ENCODE measurements at places on chromosomes 6 and 20. TPM values are rescaled to one million over a fixed set of nuclear protein-coding genes. Genes with fewer than 3 reads are reported as not detected.

The ZSCAN16 gene
- 11.0 TPM for polyA plus RNA-seq

The ZBP1 gene
- polyA plus RNA-seq: not detected

The KCNK16 gene
- not detected for polyA plus RNA-seq

The FOXC1 gene
- polyA plus RNA-seq: 74.6 TPM

The MOCS1 gene
- polyA plus RNA-seq: 12.6 TPM

The RIPPLY2 gene
- not detected for polyA plus RNA-seq

The DPPA5 gene
- polyA plus RNA-seq: not detected

The FIG4 gene
- 25.6 TPM for polyA plus RNA-seq

The LZTS3 gene
- polyA plus RNA-seq: 21.5 TPM

The MAP3K5 gene
- polyA plus RNA-seq: 5.6 TPM

DNA sequence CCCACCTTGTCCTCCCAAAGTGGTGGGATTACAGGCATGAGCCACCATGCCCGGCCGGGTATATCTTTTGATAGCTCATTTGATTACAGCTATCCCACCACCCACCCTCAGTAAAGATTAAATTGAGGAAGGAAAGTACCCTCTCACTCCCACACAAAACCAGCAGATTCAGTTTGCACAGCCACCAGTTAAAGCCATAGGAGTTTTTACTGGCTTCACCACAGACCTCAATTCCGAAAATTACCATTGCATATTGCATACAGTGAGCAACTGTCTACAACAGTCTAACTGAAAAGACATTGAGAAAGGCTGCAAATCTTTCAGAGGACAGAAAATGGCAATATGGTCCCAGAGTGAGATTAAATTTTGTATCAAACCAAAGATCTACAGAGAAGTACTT lies 34.9 kb downstream of the ESF1 start:
- no peak for DNase-seq

DNA sequence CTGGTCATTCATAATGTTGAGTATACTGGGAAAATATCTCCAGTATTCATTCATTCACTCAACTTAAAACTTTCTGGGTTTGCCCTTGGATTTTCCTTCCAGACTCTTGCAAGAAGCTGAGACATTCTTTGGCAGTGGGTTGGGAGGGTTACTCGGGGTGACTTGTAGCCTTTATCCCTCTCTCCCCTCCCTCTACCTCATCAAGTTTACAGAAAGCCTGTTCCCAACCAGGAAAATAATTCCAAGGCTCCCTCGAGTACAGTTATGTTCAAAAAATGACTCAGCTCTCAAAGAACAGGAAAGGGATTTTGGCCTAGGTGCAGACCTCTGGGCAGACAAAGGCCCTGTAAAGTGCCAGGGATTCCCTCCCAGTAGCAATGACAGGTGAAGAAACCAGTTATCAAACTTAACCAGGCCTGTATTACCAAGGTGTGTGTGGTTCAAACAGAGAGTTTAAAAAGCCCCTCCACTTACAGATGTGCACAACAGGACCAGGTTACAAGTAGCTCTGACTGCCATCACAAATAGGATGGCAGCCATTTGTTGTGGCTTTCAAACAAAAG lies 22.2 kb downstream of the FKBP1A start:
- DNase-seq: no peak

DNA sequence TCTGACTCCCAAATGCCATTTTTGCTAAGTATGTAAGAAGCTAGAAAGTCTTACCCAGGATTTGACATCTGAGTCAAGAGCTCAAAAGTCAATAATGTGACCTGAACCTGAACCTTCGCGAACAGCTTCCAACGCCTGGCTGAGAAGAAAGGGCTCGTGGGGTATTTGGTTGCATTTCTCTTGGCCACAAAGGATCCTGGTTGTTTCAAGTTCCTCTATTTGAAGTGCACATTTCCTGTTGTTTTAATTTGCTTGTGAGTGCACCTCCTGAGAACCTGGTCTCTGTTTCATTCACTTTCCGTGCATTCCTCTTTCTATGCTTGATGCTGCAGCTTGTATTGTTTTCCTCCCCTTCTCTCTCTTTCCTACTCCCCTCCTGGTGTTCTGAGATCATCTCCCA lies 212.5 kb downstream of the FOXA2 start:
- no peak for DNase-seq

DNA sequence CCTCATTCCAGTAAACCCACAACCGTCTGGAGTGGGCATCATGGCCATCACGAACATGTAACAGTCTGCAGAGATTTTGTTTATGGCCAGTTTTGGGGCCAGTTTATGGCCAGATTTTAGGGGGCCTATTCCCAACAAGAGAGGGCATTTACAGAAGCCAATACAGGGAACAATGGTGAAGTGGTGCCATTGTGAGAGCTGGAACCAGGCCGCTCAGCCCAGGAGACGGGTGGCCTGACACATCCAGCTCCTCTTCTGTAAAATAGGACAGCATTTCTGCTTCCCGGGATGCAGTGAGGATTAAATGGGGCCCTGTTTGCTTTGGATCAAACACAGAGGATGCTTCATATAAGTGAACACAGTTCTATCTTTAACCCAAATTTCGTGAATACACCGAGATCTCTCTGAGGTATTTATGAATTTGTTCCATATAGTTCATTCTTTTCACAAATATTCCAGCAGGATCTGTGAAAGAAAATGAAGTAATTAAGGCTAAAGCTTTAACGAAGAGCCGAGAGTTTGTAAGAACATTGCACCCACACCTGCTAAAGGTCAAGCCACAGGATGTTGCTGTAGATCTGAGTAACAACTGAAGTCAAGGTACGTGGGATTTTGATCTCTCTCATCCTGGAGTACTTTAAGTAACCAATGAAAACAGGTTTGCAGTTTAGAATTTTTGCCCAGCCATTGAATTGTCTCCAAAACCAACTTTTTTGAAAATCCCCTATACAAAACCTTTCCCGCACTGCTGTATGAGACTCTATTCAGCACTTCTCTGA lies 14.5 kb upstream of the SIRPG start:
- no peak for DNase-seq

GRCh38 chr6:169830876-169831275 lies 79.5 kb downstream of the ERMARD start:
- DNase-seq: no peak

DNA sequence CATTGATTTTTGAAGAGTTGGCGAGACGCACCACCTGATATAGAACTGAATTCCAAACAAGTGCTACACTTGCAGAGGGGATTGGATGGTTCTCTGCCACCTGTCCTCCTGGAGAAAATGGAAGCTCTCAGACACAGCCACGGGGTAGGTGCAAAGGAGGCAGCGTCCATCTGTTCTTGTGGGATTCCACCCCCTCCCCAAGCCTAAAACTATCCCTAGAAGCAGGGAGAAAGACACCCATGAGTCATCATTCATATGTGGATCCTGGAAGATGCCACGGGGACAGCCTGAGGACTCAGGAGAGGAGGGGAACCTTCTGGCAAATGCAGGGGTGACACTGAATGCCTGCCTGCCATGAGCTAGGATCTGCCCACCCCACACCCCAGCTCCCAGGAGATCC lies 171.3 kb upstream of the CST7 start:
- DNase-seq: no peak

- DNase-seq: no peak
Observed at GRCh38 chr6:6587696-6588063, 840 bp upstream of the LY86 start.

DNA sequence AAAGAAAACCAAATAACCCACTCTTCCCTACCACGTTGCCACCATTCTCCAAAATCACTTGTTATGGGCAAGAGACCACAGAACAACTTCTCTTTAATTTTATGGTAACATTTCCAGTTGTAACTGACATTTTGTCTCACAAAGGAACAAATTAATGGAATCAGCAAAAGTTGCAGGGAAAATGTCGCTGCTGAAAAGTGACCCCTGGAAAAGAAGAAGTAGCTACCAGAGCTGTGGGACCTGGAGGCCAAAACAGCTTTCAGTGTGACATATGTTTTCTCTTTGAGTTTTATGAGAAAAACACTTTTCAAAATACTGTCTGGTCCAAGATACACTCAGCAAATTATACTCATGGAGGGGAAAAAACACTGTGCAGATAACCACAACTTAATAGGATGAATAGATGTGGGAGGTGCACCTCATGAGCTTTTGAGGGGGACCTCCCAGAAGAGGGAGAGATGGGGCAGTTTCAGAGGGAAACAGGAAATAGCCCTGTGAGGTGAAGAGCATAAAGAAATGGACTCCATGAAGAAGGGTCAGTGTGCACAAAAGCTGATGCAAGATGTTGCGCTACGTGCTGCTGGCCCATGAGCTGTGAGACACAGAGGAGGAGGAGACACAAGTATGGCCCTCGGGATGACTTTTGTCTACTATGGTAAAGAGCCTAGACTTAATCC lies 87.3 kb downstream of the DTNBP1 start:
- no peak for DNase-seq

GRCh38 chr6:100116411-100117194 lies 122.6 kb upstream of the MCHR2 start:
- DNase-seq: peak; percentile 63

GRCh38 chr6:114106020-114106419 lies 135.1 kb upstream of the HDAC2 start:
- no peak for DNase-seq

GRCh38 chr20:52922436-52922835 lies 49.7 kb upstream of the TSHZ2 start:
- DNase-seq: no peak

DNA sequence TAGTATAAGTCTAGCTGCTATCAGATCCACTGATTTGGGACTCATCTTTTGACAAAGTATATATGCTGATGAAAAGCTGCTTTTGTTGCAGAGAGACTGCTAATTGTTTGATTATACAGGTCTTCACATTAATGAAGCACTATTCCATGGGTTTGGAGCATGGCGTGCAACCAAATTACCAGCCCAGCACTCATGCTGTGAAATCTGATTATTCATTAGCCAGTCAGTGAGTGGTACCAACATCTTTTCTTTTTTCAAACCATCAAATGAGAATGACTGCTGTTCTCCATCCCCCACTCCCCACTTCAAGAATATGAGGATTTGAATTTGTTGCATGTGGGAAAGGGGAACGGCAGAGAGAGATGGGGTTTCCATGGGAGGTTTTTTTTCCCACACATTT lies 91.3 kb downstream of the ID4 start:
- DNase-seq: no peak

GRCh38 chr6:28956331-28956730 lies 32.5 kb upstream of the TRIM27 start:
- no peak for DNase-seq

GRCh38 chr6:149231778-149232177 lies 85.7 kb upstream of the TAB2 start:
- DNase-seq: no peak

- no peak for DNase-seq
Observed at GRCh38 chr6:161921602-161922395, 647.9 kb upstream of the AGPAT4 start.

- no peak for DNase-seq
Observed at GRCh38 chr6:103570431-103570830, 1289.3 kb downstream of the HACE1 start.

GRCh38 chr6:29619578-29620160 lies 13.3 kb downstream of the GABBR1 start:
- DNase-seq: no peak

- no peak for DNase-seq
Observed at GRCh38 chr6:106648651-106649308, 19.4 kb downstream of the QRSL1 start.

DNA sequence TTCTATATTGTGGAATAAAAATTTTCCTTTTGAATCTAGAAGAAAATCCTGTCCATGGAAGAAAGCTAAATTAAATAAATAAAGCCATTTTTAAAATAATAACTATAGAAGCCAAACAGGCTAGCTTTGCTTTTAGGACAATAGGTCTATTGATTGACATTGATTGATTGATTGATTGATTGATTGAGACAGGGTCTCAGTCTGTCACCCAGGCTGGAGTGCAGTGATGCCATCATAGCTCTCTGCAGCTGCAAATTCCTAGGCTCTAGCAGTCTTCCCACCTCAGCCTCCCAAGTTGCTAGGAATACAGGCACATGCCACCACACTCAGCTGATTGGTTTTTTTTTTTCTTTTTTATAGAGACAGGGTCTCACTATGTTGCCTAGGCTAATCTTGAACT lies 97.9 kb downstream of the COL12A1 start:
- DNase-seq: no peak

GRCh38 chr6:7887278-7887991 lies 23.2 kb downstream of the TXNDC5 start:
- DNase-seq: no peak

DNA sequence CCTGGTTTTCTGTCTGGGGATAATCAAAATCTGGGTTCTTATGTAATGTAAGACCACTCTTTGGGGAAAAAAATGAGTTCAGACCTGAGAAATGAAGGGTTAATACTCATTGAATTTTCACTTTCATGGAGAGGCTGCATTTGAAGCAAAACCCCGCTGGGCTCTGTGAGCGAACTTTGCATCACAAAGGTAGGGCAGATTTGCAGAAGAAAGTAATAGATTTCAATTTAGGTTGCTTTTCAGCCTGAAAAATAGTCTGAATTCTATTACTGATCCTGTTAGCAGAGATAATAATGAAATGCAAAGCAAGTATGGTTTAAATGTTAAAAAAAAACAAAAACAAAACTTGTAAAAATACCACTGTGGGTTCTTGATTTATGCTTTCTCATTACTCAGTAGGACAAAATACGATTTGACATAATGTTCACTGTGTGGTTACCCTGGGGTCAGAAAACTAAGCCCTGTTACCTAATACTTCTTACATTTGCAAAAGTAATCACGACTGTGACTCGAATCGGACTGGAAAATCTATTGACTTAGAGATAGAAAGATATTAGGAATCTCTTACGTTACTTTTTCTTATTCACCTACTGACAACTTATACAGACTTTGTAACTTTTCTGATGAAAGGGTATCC lies 72.2 kb downstream of the UST start:
- no peak for DNase-seq

DNA sequence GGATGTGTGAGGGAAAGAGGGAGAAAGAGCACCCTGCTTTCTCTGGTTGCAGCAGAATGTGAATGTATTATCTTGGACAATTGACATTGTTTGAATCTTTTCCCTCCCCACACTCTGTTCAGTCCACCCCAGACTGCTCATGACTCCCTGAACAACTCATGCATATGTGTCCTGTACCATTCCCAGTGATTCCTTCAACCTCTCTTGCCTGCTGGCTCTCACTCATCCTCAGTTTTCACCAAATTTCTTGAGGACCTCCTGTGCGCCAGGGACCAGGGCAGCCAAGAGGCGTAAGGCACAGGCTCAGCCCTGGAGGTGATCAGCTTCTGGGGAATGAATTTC lies 5.4 kb downstream of the NOX3 start:
- DNase-seq: no peak

DNA sequence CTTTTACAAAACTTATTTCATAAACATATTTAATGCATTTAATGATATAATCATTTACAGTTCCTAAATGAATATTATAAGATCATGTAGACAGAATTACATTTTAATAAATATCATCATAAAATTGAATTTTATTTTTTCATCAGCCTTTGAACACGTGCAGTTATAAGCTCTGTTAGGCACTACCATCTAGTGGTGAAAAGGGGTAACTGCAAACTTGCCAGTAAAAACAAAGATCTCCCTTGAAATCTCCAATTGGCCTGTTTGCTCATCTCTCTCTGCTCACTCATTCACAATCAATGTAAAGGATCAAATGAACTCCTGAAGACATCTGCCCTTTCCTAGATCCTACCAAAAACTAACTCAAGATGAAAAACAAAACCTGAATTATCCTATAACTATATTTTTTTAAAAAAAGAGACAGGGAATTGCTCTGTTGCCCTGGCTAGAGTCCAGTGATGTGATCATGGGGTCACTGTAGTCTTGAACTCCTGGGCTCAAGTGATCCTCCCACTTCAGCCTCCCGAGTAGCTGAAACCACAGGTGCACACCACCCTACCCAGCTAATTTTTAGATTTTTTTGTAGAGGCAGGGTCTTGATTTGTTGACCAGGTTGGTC lies 31.7 kb downstream of the SAMHD1 start:
- peak; percentile 17 for DNase-seq

All from renal cortex interstitium (tissue), 15 donors.